ENCODE measurements at places on chromosomes 11 and 22.
A peak's percentile ranks its signal among the peaks of the same experiment; 100 is the strongest.

- DNase-seq = no peak
Measured at GRCh38 chr11:6405052-6405667, 13.7 kb downstream of the APBB1 start.

DNA sequence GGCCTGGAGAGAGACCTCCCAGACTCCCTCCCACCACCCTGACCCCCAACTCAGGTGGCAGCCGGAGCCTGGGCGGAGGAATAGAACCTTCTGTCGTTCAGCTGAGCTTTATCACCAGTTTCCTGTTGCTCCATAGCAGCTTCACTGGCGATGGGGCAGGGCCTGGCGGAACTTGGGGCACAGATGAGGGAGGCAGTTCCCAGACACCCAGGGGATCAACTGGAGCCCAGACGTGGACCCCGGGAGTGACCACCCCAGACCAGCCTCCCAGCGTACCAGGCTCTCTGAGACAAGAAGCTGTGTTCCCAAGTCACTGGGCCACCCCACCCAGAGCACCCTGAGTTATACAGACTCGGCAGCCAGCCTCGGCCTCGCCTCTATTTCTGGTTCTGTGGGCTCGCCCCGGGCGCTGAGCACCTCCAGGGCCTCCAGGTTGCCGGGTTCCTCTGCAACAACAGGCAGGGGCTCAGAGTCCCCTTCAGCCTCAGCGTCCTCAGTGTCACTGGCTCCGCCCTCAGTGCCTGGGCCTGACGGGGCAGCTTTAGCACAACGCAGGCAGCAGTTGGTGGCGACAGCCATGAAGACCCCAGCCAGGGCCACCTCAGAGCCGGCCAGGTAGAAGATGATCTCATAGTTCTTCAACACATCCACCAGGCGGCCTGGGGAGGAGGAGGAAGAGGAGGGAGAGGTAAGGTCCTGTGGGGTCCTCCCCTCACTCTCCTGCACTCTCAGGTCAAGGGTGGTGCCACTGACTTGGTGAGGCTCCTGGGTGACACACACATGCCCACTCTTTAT lies 5.7 kb downstream of the SLC16A8 start:
- no peak for DNase-seq

GRCh38 chr22:36221799-36222751 lies 17.3 kb downstream of the APOL2 start:
- DNase-seq = peak; percentile 22

GRCh38 chr11:29783506-29783905 lies 233.3 kb downstream of the KCNA4 start:
- DNase-seq = no peak

- DNase-seq = no peak
Measured at GRCh38 chr11:70867281-70868047, 384.9 kb downstream of the SHANK2 start.

GRCh38 chr11:132046288-132046865 lies 676.0 kb downstream of the NTM start:
- no peak for DNase-seq

GRCh38 chr11:8730697-8731020 lies 48.1 kb downstream of the RPL27A start:
- DNase-seq = no peak

GRCh38 chr22:48902001-48902869 lies 925.4 kb downstream of the BRD1 start:
- no peak for DNase-seq
